ENCODE measurements at places on chromosomes 2 and 18. TPM values are rescaled to one million over a fixed set of nuclear protein-coding genes. Genes with fewer than 3 reads are reported as not detected.

GRCh38 chr18:65567372-65567771 is 183.4 kb upstream of the CDH7 start:
- H3K4me1 ChIP-seq = no peaks in the 10 kb centered on the region
- H3K27me3 ChIP-seq = no peaks in the 10 kb centered on the region
- no peak overlapping the region for H3K27ac ChIP-seq
- no peak overlapping the region for H3K4me3 ChIP-seq

- peaks cover 26% of the 10 kb centered on the region for H3K4me1 ChIP-seq
- H3K27ac ChIP-seq = peak overlapping the region; percentile 15
These were observed 90.7 kb downstream of the STK39 start for GRCh38 chr2:168156661-168157060.

DNA sequence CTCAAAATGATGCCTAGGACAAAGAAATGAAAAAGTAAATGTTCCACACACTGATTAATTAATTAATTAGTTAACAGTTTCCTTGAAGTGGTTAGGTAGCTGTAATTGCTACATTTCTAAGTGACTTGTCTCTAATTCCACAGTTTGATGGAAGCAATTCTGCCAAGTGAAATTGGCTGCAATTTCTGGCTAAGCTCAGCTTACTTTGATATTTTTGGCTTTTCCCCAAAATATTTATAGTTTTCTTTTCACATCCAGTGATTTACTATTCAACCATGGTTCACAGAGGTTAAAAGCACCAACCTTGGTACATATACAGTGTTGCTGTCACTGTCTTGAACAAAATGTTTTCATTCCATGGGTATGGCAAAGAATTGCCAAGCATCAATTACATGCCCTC is 459.5 kb upstream of the CDH20 start:
- no peak for DNase-seq
- H3K27ac ChIP-seq = no peak overlapping the region
- peaks cover 3% of the 10 kb centered on the region for H3K4me1 ChIP-seq
- H3K27me3 ChIP-seq = peaks cover 46% of the 10 kb centered on the region
- H3K36me3 ChIP-seq = no peaks in the 10 kb centered on the region
- no peak overlapping the region for H3K4me3 ChIP-seq

DNA sequence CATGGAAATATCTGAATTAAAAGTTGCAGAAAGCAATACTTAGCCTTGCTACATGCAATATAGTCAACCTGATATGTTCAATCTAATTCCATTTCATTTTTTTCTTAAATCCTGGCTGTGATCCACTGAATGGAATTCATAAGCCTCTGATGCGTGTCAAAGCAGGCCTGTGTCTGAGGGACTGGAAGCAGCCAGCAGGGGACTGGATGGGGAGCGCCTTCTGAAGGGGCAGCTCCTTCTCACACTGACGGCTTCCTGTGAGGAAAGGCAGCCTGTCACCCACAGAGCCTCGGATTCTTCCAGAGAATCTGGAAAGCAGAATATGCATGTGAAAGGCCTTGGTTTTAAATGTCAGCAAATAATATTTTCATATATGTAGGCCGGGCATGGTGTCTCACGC is 73.5 kb downstream of the KCNF1 start:
- H3K4me3 ChIP-seq = no peak overlapping the region
- no peaks in the 10 kb centered on the region for H3K36me3 ChIP-seq
- no peak for DNase-seq
- H3K4me1 ChIP-seq = no peaks in the 10 kb centered on the region
- peaks cover 11% of the 10 kb centered on the region for H3K27me3 ChIP-seq

SERPINB3 gene
- total RNA-seq = not detected

FKBP1B gene
- total RNA-seq = 12.6 TPM

CELF4 gene
- total RNA-seq = not detected

IL1B gene
- not detected for total RNA-seq

GRHL1 gene
- total RNA-seq = 0.81 TPM

All from osteocyte (in vitro differentiated cells).